ENCODE measurements at places on chromosomes 3 and 15. TPM values are rescaled to one million over a fixed set of nuclear protein-coding genes. Genes with fewer than 3 reads are reported as not detected.

DNA sequence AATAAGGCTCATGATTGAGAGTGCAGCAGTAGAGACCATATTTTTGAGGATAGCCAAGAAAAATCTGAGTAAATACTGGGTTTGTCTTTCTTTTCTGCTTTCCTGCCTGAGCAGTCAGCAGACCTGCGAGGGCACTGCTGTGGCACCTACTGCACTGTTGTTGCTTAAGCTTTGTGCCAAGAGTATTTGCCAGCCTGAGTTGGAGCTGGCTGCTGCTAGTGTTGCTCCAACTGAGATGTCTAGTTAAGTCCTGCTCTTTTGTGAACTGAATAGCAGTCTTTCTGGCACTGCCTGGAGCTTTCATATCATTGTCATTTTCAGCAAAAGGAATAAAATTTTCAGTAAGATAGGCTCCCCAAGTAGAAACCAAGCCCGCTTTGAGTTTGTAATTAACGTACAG is 214.5 kb upstream of the P2RY1 start:
- no peak for DNase-seq

MAPKBP1 gene
- total RNA-seq = 24.5 TPM

GRCh38 chr3:47612879-47613278 is 34.2 kb upstream of the CSPG5 start:
- no peak for DNase-seq

DNA sequence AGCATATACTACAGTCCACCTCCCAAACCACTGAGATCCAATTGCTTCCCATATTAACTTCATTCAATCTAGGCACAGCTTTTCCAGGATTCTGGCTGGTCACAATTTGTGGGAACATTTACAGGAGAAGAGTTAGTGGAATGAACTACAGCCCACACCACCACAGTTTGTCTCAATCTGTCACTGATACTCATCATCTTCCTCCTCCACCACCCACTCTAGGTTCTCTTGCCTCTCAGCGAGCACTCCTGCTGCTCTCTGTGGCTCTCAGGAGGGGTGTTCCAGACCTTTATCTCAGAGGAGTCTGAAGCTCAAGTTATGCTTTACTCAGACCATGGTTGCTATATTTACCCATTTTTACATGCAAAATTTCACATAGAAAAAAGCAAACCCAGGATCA is 25.9 kb upstream of the PLA2G4D start:
- no peak for DNase-seq

- no peak for DNase-seq
Measured at GRCh38 chr3:85050821-85051220, 92.0 kb downstream of the CADM2 start.

SLC28A2 gene
- 1.5 TPM for total RNA-seq

DNA sequence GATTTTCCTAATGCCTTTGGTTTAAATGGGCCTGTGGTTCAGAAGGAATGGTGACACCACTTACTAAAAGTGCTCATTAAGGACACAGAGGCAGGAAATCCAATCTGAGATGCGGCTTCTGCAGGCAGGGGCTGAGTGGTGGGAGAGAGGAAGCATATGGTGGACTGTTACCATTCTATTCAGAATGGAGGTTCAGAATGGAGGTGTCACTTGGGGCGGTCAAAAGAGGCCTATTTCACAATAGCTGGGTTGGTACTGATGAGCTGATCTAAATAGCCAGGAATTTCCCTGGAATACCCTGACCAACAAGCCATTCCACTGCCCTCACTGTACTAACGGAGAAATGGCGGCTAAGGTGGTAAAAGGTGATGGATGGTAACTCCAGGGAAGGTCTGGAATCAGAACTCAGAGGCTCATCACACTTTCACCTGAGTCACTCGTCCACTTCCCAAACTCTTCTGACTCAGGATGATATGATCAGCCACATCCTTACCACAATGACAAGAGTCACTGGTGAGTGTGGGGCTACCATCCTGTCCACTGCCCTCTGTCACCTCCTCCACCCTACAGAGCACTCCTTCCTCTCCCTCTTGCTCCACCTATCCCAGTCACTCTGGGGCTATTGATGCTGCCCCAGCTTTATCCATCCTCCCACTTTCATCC is 15.7 kb downstream of the RFT1 start:
- no peak for DNase-seq
